Gastrocnemius medialis (tissue), 4 donors: ENCODE measurements at places on chromosomes 6 and 20. TPM values are rescaled to one million over a fixed set of nuclear protein-coding genes. Genes with fewer than 3 reads are reported as not detected.

- DNase-seq: no peak
Observed at GRCh38 chr6:14804001-14804784, 441.7 kb upstream of the JARID2 start.

DNA sequence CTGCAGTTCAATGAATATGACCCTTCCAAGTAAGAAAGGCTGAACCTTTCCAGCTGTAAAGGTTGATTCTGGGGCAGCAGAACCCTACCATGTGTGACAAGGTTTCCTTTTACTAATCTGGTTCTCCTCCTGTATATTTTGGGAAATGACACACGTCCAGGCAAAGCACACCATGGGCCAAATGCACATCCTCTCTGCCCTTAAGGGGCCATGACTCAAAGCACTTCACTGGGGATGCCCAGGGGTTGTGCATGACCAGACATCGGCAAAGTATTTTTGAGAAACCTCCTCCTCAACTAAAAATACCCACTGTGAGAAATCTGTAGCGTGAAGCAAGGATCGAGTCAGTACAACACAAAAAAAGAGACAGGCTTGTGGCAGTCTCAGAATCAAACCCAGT lies 174.7 kb downstream of the BACH2 start:
- peak; percentile 80 for DNase-seq

DNA sequence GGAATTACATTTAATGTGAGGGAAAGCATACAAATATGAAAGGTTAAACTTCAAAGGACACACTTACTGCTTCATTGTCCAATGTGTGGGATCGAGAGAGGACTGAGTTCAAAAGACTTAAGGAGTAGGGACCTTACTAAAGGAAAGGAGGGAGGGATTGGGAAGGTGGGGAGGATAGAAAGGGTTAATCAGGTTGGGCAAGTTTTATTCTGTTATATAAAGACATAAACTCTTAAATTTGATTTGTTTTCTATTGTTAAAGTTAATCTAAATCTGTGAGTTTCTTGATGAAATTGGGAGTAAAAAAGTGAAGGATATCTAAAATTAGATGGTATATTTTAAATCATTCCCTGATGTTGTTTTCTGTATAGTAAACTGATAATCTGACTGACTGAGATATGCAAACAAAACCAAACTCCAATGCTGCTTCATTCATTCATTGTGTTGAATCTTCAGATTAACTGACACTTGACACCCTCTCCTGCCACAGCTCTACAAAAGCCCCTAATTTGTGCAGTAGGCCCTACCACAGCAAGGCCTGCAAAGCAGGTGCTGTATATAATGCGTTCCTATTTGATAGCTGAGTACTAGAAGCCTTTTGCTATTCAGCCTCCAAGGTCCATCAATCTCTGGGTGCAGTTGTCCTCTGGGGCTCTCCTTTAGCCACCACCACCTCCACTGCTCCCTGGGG lies 1.3 kb upstream of the UBE2J1 start:
- DNase-seq: no peak

- DNase-seq: no peak
Observed at GRCh38 chr6:129619579-129620233, 90.3 kb downstream of the ARHGAP18 start.

DNA sequence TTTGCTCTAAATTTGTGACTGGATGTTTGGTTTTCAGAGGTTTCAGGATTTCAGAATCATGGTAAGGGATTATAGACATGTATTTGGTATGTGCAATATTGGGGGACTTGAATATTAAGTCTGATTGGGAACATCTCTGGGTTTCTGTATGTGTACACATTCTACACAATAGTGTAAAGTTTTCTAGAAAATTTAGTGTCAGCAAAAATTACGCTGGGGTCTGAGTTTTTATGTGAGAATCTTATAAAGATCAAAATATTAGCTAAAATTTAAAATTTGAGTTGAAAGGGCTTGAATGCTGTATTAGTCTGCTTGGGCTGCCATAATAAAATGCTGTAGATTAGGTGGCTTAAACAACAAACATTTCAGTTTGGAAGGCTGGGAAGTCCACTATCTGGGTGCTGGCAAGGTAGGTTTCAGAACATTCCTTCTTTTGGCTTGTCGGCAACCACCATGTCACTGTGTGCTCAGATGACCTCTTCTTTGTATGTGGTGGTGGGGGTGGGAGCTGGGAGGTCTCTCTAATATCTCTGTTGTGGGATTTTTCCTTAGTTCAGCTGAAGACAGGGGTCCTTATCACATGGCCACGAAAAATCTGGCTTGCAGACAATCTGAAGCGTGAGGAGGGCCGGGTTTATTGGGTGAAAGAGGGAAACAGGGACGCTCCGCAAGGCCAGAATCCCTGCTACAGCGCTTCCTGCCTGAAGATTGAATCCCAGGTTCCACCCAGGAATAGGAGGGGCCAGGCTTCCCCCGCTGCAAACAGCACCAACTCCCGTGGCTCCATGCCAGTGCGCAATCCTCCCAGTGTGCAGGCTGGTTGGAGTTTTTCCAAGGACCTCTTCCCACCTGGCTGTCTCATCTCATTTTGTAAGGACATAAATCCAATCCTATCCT lies 299.7 kb downstream of the PLCB1 start:
- peak; percentile 33 for DNase-seq

DNA sequence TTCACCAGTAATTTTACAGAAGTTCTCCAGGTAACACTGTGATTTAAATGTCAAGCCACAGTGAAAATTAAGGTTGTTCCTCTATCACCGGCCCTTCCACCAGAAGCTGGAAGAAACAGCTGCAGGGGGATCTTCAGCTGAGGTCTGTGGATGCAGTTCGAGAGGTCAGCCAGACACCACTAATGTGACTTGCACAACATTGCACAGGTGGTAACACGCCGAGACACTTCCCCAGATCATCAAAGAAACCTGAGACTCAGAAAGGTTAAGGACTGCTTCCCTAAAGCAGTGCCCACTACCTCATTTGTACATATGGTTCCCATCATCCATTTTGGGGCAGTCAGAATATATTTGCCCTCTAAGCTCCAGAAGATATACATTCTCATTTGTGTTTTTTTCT lies 8.1 kb upstream of the SERPINB9 start:
- no peak for DNase-seq

DNA sequence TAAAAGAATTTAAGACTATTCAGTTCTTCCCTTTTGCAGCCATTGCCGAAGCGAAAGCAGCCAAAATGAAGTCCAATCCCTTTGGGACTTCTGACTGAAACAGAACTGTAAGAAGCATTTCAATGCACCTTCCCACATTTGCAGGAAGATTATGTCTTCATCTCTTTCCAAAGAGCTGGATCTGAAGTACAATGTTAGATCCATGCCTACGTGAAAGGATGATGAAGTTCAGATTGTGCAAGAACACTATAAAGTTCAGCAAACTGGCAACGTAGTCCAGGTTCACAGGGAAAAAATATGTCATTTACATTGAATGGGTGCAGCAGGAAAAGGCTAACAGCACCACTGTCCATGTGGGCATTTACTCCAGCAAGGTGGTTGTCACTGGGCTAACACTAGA lies 6.0 kb upstream of the FILIP1 start:
- DNase-seq: no peak

DNA sequence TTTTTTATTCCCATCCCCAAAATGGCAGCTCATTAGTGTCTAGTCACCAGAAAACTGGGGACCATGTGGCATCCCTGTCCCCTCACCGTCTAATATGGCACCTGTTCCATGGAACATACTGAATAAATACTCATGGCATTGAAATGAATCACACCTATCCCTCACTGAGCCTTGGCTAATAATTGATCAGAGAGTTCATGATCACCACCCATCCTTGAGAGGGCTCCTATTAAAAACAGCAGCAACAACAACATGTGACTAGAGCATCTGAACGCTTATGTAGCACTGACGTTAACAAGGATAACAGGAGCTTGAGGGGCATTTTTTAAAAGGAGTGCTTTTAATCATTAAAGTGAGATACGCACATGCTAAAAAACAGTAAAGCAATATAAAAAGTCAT lies 1111.6 kb upstream of the FLRT3 start:
- DNase-seq: no peak

DNA sequence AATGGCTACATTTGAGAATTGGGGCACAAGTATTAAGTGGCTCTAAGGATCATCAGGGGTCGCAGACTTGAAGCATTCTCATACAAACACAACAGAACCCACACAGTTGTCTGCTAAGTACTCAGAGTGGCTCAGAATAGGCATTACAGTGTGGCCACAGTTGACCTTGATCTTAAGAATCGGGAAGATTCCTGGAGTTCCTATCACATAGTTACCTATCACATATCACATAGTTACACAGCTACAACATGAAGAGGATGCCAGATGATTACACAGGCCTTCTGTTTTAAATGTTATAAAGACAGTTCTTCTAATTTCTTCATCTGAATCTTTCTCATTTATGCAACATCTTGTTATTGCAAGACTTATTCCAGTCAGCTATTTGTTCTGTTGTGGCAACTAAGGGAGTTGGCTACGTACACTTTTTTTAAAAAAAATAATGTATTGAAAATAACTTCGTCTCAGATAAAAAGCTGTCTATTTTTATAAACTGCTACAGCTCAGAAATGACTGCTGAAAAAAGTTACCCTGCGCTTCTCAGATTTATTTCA lies 129.0 kb downstream of the REV3L start:
- DNase-seq: no peak

GRCh38 chr6:159838020-159838744 lies 38.1 kb downstream of the PNLDC1 start:
- DNase-seq: no peak

GRCh38 chr20:13758884-13759283 lies 25.8 kb downstream of the ESF1 start:
- no peak for DNase-seq

DNA sequence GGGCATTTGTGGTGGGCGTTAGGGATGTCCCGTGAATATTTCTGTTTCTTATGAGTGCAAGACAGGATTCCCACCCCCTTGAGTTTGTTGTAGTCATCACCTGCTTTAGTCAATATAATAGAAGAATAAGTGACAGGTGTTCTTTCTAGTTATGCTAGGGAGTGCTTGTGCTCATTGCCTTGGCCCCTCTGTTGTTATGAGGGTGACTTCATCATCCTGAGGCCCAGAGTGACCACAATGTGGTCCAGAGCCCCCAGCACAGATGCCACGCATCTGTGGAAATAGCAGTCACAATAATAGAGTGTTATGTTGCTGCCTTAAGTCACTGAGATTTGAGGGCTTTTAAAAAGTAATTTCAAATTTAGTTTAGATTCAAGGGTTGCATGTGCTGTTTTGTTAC lies 42.4 kb downstream of the GGTLC1 start:
- no peak for DNase-seq

GRCh38 chr6:63313111-63313510 lies 6.7 kb downstream of the LGSN start:
- DNase-seq: no peak

- DNase-seq: no peak
Observed at GRCh38 chr6:4981761-4982160, 22.1 kb downstream of the RPP40 start.

Gene MUC22
- total RNA-seq: 0.05 TPM

DNA sequence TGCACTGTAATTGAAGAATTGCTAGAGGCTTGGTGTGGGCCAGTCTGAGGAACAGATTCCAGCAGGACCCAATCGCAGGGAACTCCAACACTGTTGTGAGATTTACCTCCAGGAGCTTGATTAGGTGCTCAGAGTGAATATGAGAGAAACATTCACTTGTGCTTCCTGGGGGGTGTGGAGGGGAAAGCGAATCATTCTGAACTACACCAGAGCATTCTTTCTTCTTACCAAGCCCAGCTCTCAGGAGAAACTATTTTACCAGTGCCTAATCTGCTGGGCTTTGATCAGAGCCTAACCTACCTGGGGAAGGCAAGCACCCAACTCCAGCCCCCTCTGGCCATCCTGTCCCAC lies 7.4 kb upstream of the SIRPB1 start:
- no peak for DNase-seq

Gene SIRPA
- total RNA-seq: 14.6 TPM

- DNase-seq: no peak
Observed at GRCh38 chr6:158020272-158020711, 38.6 kb downstream of the SYNJ2 start.

DNA sequence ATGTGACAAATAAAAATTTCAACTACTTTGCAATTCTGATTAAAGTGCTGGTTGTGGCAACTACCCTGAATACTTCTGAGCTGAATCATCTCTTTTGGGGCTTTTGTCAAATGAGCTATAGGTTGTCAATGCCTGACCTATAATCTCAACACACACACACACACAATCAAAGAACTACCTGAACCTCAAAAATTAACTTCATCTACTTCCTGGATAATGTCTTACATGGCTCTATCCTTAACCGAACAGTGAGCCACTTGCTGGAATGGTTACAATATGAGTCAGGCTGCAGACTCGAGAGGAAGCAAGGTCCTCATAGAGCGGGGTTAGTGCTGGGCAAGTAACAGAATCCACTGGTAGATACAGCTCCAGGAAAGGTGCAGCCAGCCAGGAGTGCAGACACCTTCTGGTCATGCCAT lies 70.6 kb upstream of the DST start:
- DNase-seq: peak; percentile 84

Gene ASCC3
- total RNA-seq: 15.8 TPM

DNA sequence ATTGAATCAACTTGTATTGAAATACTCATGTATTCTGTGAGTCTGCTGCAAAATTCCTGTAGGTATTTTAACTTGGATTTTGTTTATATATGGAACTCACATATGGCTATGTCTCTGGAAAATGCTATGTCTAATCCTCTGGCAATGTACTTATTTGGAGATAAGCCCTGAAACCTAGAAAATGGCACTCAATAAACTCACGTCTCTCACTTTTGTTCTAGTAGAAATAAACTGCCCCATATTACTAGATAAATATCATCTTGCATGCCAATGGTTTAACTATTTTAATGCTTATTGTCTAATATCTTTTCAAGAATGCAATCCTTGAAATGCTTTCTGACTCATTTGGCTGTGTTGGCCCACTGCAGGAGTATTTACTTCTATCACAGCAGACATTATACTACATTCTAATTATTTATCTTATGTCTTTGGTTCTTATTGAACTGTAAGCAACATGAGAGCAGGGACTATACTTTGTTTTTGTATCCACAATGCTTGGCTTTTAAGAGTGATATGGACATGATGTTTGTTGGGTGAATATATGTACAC lies 292.2 kb upstream of the RSPO3 start:
- DNase-seq: no peak

DNA sequence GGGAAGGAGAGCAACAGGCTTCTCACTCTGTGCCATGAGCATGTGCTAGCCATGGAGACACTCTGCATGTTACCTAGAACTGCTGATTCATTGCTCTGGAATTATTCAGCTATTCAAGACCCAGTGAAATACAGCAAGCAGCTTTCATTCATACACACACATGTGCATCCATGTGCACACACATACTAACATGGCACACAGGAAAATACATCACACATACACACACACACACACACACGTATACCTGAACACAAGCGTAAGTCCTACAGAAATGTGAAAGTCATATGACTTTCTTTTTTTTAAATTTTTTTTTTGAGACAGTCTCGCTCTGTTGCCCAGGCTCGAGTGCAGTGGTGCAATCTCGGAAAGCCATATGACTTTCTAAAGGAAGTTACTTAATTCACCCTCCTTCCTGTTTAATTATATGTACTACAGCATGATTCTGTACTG lies 108.2 kb upstream of the NFATC2 start:
- DNase-seq: no peak

- no peak for DNase-seq
Observed at GRCh38 chr6:36224918-36225461, 28.4 kb downstream of the BRPF3 start.
